ENCODE measurements at places on chromosomes 7 and 10.

DNA sequence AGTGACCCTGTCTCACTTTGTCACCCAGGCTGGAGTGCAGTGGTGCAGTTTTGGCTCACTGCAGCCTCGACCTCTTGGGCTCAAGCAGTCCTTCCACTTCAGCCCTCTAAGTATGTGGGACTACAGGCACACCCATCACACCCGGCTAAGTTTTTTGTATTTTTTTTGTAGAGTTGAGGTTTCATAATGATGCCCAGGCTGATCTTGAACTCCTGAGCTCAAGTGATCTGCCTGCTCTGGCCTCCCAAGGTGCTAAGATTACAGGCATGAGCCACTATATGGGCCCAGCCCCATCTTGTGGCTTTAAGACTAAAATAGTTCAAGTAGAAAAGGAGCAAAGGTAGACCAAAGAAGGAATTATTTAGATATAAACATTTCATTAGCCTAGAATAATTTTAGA lies 65.5 kb downstream of the MLLT10 start:
- no peak for DNase-seq

DNA sequence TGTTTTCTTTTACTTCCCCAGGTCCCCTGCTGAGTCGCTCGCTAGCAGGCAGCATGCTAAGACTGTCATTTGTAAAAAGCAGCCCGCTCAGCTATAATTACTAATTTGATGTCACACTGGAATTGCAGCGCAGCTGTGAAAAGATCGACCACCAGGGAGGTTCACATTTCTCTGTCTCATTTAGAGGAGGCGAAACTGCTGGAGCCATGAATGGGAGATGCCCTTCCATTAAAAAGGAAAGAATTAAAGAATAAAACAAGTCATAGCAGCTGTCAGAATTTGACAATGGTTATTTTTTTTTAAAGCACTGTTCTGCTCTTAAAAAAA lies 153.5 kb downstream of the PIP4K2A start:
- DNase-seq: peak; percentile 34

GRCh38 chr7:30068117-30068516 lies 39.9 kb downstream of the PLEKHA8 start:
- peak; percentile 75 for DNase-seq

- DNase-seq: no peak
Observed at GRCh38 chr10:82331716-82332115, 456.7 kb downstream of the NRG3 start.

DNA sequence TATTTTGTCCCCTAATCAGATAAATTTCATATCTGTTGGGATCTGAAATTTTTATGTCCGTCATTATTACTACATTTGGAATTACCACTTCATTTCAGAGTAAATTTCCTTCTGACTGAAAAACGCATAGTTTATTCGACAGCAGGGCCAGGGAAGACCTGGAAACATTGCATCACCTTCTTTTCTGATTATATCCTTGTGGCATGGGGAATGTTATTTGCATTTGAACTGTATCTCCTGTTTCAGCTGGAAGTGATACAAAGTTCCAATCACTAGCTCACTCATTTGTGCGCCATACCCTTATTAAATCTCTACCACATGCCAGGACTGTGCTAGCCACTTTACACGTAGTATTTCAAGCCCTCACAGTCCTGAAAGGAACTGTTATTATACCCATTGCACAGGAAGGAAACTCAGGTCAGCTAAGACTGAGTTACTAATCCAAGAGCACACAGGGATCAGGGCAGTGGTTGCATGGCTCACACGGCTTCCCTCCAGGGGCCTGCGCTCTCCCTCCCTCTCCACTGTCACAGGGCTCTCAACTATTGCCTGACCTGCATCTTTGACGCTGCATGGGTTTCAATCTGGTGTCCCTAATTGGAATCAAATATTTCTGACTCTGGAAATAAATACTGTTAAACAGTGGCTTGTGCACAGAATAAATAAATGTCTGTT lies 84.4 kb upstream of the NANOS1 start:
- peak; percentile 59 for DNase-seq

- DNase-seq: no peak
Observed at GRCh38 chr7:12504149-12504548, 66.4 kb upstream of the SCIN start.

DNA sequence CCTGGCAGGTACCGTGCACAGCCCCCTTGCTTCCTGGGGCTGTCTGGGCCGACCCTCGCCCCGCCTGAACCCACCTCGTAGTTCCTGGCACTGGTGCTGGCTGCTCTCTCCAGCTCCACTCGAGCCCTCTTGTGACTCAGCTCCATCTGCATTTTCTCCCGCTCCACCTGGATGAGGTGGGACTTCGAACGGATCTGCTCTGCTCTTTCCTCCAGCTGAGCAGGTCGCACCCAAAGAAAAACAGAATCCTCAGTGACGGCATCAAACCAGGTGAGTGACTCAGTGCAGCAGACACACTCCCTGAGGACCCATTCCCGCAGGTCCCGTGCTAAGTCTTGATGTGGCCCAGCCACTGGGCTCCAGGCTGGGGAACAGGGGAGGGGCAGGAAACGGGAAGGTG lies 7.4 kb downstream of the MAD1L1 start:
- no peak for DNase-seq

GRCh38 chr10:93280699-93281366 lies 201.3 kb downstream of the MYOF start:
- peak; percentile 52 for DNase-seq
